Hindlimb muscle (tissue), 1 donor: ENCODE measurements at places on chromosomes 3 and 15.
A peak's percentile ranks its signal among the peaks of the same experiment; 100 is the strongest.

GRCh38 chr15:86741917-86742316 is 662.2 kb downstream of the AGBL1 start:
- DNase-seq, result no peak

- no peak for DNase-seq
Measured at GRCh38 chr15:82572311-82572710, 32.1 kb upstream of the RPS17 start.

- DNase-seq, result no peak
Measured at GRCh38 chr3:184857099-184857498, 45.1 kb downstream of the VPS8 start.

DNA sequence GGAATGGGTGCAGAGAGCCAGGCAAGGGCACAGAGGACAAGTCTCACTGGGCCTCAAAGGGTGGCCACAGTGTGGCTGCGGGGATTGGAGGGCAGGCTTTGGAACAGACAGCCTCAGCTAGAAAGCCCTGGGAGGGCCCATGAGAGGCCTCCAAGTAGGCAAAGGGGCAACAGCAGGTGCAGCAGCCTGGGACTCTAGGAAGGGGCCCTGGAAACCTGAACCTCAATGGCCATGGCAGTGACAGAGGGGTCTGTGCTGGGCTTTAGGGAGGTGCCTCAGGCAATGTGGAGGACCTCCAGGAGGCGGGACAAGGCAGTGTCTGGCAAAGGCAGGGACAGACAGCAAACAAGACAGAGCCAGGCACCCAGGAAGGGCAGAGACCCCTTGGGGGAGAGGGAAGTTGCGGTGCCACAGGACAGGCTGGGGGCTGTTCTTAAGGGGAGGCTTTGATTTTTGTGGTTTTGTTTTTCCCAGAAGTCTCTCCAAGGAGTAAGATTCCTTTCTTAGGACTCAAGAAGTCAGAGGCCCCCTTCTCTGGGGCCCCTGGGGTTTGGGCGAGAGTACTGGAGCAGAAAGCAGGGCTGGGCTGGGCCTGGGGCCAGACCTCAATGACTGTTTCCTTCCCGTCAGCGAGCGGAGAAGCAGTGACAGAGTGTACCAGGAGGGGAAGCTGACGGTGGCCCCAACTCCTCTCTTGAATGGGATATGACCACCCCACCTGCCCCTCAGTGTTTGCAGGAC is 9.7 kb downstream of the STOML1 start:
- DNase-seq, result peak; percentile 85

- no peak for DNase-seq
Measured at GRCh38 chr3:32992310-32992686, 40.9 kb downstream of the CCR4 start.

DNA sequence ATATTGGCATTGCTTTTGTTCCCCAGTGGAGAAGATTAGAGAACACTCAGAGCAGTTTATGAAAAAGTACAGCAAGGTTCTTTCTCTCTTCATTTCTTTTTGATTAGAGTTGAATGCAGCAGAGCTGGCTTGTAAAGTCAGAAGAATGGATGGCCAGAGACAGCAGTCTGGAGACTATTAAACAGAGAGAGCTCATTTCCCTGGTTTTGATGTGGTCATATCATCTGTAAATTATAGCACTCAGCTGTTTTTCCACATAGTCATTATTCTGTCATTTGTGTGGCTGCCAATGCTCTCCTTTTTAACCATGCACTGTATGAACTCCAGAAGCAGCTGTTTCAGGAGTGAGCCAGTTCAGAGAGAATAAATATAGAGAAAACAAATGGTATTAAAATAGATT is 177.4 kb upstream of the CRBN start:
- peak; percentile 80 for DNase-seq

DNA sequence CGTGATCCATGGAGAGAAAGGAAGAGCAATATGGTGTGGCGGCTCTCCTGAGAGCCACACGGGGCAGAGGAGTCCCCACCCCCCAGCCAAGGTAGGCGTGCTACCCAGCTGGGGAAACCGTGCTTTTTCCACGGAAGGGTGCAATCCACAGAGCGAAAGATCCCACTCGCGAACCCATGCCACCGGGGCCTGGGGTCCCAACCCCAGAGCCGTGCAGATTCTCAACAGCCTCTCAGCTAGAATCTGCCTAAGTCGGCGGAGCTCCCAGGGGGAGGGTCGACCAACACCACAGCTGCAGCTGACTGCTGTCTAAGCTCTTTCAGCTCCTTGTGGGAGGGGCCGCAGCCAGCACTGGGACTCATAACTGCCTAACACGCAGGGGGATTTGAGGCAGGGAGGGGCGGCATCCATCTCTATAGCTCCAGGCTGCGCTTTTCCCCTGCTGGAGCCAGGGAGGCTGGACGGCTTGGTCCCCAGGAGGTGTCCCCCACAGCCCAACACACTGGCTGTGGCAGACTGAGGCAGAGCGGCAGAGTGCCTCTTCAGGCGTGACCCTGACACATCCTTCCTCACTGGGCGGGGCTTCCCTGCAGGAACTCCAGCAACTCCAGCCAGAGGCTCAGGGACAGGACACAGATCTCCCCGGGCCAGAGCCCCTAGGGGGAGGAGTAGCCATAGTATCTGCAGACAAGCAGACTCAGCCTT is 107.6 kb upstream of the ZBTB20 start:
- DNase-seq, result no peak

- DNase-seq, result no peak
Measured at GRCh38 chr3:99212969-99213368, 311.5 kb upstream of the DCBLD2 start.

DNA sequence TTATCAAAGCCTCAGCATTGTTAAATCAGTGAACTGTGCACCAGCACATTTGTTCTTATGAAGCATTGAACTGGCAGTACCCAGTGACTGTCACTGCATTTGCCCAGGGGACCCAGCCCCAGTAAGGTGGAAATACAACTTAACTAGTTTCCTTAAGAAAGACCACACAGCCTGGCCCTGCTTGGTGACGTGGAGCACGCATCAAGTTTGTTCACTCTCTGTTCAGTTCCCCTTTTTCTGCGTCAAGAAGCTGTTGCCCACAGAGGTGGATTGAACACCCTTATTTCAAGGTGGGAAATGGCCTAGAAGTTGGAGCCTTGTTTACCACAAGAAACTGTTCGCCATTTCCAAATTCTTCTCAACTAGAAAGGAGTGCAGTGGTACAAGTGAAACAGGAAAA is 69.9 kb upstream of the AGBL1 start:
- DNase-seq, result no peak

GRCh38 chr3:171256445-171257250 is 203.6 kb downstream of the TNIK start:
- no peak for DNase-seq

GRCh38 chr3:64832098-64832497 is 144.3 kb upstream of the ADAMTS9 start:
- DNase-seq, result no peak

- no peak for DNase-seq
Measured at GRCh38 chr15:62559381-62559733, 394.3 kb upstream of the C2CD4B start.

DNA sequence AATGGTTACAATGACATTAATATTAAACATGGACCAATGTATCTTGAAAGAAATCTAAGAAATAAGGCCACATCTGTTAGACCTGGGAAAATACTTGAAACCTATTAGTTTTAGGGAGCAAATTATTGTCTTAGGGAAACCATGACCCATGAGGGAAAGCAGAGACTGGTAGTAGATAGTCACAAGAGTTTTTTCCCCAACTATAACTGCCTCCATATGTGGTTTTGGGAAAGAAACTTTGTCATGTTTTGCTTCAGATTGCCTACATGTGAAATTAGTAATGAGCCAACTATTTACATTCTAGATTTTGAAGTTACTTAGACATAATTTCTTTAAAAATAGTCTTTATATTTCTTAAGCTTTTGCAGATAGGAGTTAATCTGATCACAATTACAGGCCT is 474.9 kb downstream of the ROBO2 start:
- DNase-seq, result no peak

DNA sequence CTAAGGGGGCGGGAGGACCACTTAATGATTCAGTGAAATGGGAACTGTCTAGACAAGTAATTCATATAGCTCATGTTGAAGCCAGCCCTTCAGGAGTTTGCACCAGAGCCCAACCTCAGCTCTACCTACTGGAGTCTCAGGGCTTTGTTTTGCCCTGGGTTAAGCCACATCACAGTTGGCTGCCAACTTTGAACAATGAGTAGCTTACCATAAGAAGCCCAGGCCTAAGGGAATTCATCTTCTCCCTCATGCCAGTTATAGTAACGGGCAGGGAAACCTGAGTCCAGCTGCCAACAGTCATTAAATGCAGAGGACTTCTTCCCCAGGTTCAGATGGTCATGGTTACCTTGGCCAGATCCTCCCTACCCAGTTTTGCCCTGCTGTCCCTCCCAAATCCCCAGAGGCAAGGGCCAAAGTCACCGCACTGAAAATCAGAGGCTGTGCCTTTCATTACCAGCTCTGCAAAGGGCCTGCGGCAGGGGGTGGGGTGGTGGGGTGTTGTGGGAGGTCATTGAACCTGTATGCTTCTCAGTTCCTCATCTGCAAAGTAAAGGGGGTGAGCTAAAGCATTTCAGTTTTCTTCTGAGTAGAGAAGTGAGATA is 302.2 kb upstream of the NR2E3 start:
- no peak for DNase-seq

DNA sequence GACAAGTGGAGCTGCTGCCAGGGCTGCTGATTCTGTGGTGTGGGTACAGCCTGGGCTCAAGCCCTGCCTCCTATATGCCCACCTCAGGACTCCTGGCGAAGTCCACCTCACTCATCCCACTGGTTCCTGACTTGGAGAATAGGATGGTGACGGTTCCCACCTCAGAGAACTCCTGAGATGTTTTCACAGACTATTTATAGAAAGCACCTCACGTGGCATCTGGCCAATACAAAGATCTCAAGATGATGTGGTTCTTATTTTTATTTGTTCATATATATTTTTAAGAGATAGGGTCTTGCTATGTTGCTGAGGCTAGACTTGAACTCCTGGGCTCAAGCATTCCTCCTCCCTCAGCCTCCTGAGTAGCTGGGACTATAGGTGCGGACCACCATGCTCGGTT is 236.9 kb upstream of the BHLHE40 start:
- DNase-seq, result no peak

DNA sequence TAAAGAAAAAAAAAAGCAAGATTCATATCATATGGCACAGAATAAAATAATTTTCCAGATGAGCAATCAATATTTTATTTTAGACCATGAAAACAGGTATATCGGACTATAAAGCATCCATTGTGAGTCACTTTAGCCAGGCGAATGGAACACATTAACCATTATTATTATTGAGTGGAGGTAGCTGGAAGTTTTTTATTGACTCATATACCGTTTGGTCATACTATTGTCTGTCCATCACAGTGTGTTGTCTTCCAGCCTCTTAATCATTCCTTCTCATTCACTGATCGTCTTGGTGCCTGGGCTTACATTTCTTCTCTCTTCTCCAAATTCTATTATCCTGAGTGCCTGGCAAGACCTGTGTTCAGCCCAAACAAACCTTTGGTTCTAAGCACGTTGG is 634.8 kb downstream of the MECOM start:
- no peak for DNase-seq

DNA sequence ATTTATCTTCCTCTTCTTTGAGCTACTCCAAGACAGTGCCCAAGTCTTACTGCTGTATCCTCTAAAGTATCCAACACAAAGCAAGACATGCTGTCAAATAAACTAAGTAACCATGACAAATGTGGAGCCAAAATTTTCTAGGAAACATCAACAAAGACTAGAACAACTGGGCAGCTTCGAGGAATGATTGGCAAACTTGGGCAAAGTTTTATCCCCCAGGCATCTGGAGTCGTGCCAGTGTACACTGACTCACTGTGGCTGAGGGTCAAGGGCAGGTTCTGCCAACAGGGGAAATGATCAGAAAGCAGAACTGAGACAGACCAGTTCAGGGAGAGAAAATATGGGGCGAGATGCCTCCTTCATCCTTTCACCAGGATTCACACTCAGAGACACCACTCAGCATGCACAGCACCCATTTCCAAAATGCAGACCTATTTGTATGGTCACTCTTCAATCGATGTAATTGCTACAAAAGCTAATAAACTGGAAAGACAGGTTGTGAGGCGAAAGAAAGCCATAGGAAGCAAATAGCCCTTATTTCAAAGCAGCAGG is 65.8 kb downstream of the MB21D2 start:
- DNase-seq, result no peak

DNA sequence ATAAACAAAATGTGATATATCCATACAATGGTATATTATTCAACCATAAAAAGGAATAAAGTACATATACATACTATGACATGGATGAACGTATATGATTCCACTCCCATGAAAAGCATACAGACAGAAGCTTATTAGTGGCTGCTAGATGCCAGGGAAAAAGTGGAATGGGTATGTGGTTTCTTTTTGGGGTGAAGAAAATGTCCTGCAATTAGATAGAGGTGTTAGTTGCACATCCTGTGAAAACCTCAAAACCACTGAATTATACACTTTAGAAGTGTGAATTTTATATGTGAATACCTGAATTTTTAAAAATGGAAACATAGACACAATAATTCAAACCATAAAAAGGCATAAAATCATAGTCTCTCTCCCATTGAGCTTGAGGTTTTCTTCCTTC is 11.2 kb downstream of the DENND6A start:
- no peak for DNase-seq

GRCh38 chr3:169545606-169546005 is 117.9 kb downstream of the MECOM start:
- DNase-seq, result no peak

GRCh38 chr3:135992072-135992471 is 26.5 kb downstream of the PPP2R3A start:
- DNase-seq, result no peak

DNA sequence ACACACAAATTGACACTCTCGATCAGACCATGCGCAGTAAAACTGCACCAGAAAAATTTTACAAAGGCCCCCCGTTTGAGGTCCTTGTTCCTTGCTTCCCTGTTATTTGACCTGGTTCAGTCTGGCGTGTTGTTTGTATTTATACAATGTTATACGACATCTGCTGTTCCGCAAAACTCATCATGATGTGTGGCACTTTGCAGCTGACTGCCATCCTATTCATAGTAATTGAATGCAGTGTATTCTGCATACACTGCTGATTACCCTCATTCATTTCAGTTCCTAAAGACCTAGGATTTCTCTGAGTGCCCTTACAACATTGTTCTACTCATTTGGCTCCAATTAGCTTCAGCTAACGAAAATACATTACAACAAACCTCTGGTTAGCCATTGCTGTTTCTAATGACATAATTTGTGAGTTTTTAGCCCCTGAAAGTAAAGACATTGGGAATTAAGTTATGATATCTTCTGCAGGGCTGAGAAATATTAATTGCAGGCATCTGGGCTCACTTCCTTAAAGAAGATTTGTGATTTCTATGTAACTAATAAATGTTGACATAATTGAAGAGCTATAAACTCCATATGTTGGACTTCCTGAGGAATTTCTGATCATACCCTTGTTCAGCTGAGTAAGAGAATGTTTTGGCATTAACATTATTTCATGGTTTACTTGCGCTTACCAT is 75.7 kb downstream of the C3orf38 start:
- no peak for DNase-seq

GRCh38 chr3:191220908-191221307 is 21.9 kb downstream of the OSTN start:
- no peak for DNase-seq

DNA sequence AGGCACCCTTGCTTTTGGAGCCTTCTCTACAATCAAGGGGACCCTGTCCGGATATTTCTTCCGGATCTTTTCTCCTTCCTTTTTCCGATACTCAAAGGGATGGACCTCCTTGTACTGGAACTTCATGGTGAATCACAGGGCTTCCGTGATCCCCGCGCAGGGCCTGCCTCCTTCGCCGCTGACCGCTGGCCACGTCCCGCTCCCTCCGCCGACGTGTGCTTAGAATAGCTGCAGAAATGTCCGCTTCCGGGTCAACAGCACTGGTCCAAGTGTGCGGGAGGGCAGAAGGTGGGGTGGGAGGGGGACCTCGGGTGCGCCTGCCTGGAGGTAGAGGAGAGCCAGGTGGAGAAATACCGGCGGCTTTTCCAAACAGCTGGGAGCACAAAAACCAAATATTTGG is 3.0 kb upstream of the ZNF774 start:
- DNase-seq, result no peak
